ENCODE measurements at places on chromosomes 2 and 18.
A peak's percentile ranks its signal among the peaks of the same experiment; 100 is the strongest.

- peak; percentile 29 for DNase-seq
These were observed 48.4 kb downstream of the LRRTM1 start for GRCh38 chr2:80255918-80256781.

DNA sequence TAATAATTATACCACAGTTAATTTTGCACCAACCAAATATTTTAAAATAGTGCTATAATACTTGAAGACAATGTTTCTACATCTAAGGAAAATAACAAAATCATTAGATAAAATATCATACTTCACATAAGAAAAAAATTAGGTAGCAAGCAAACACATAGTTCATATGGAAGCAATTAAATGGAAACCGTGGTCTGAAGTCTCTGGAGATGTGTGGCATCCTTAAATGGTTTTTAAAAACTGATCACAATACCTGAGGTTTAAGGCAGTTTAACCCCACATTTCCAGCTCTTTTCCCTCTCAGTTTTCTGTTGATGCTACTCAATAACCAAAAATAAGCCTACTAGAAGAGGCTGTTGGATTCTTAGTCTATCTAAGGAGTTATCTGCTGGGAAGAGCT, 71.3 kb downstream of the ASXL2 start:
- peak; percentile 16 for DNase-seq

GRCh38 chr2:10977621-10978020, 65.9 kb downstream of the KCNF1 start:
- DNase-seq: no peak

DNA sequence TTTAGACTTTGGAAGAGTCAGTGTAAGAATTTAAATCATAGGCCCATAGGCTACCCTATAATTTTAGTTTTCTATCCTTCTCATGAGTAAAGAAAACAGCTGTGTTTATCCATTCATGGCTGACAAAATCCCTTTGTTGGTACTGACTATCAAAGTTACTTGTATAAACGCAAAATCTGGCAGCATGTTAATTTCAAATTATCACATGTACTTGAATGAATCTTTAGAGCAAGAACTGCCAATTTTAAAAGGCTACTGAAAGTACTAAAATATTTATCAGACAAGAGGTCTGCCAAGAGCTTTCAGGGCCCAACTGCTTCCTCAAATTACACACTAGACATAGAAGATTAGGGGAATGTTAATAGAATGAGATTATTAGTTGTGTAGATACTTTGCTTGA, 66.6 kb downstream of the MYL12B start:
- no peak for DNase-seq
